AG10803 (cell line): ENCODE measurements at places on chromosomes 5 and 9.

- DNase-seq: no peak
Measured at GRCh38 chr9:131469951-131470350, 32.8 kb upstream of the POMT1 start.

DNA sequence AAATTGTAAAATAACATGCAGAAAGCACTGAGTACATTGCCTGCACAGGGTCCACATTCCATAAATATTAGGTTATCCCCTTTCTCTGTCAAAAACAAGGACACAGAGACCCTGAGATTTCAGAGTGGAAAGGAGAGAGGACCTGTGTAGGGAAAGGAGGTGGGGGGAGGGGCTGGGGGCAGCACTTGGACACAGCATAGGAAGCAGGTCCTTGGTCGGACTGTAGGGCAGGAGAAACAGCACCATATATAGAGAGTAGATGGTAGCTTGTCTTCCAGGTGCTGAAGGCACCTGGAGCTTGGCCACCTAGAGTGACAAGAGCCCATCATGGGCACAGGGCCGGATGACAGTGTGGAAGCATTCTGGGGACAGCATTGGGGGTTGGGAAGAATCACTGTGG is 2.4 kb downstream of the TPM2 start:
- DNase-seq: no peak

DNA sequence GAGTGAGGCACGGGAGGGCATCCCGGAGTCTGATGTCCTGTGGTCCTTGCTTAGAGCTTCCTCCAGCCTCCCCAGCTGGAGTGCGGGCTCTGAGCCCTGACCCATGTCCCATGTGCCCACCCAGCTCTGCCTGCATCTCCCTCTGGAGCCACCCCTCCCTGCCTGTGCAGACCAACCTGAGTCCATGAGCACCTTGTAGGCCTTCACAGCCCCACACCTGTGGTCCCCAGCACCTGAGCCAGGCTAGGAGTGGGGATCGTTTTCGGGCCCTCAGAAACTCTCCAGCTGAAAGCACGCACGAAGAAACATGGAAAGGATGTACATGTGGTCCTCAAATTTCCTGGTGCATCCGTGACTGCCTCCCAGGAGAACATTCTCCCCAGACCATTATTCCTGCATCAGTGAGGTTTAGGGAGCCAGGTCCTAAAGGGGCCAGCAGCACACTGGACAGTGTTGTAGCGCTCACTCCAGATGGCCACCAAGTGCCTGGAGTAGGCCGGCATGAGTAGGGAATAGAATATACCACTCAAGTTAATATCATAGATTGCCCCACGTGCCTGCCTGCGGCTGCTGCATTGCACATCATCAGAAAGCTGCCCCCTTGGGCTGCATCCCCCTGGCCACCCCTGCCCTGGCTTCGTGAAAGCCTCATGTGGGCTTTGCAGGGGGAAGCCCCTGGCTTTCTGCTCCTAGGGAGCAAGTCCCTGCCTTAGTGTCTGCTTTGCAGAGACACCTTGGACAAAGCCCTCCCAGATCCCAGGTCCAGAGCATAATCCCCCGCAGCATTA is 80.6 kb downstream of the WNK2 start:
- no peak for DNase-seq

GRCh38 chr9:223152-223551 is 8.5 kb downstream of the DOCK8 start:
- no peak for DNase-seq

- no peak for DNase-seq
Measured at GRCh38 chr9:78510035-78510434, 213.1 kb downstream of the PSAT1 start.

- no peak for DNase-seq
Measured at GRCh38 chr9:1910269-1910811, 104.8 kb upstream of the SMARCA2 start.
